ENCODE measurements at places on chromosomes 4 and X.

DNA sequence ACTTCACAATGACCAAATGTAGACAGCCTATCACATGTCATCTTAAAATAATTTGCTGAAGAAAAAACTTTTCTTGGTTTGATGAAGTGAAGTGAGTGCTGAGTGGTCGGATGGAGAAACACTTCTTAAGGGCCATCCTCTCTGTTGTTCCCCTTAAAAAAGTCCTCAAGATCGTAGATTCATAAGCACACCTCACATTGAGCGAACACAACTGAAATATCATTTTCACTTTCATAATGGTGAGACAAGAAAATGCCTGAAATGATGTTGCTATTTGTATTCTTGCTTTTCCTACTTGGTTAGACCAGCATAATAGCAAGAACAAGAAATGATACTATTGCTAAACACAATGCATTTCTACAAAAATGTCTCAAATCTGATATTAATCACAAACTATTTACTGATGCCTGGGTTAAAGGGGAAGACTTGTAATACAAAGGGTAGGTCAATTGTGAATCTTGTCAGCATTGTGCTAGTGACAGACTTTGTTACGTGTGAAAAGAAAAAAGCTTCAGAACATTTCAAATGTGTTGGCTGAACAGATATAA is 305.6 kb upstream of the NR3C2 start:
- DNase-seq, result no peak

DNA sequence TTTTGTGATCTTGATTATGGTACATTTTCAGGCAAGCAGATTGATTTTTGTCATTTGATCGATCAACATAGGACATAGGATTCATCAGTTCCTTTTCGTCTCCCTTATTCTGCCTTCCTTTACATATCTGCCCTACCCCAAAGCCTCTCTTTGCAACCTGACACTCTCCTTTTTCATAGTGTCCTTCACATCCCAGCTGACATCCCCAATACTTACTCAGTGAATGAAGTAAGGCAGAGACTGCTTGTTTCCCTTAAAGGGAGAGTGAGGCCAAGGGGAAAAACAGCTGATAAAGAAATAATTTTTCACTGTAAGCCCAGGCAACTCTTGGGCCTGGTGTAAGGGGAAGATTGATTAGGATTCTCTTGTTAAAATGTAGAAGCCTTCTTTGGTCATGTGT is 69.8 kb downstream of the GBA3 start:
- no peak for DNase-seq

DNA sequence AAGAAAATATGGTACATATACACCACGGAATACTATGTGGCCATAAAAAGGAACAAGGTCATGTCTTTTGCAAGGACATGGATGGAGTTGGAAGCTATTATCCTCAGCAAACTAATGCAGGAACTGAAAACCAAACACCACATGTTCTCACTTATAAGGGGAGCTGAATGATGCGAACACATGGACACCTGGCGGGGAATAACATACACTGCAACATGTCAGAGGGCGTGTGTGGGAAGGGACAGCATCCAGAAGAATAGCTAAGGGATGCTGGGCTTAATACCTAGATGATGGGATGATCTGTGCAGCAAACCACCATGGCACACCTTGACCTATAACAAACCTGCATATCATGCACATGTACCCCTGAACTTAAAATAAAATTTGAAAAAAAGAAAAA is 19.5 kb upstream of the CNKSR2 start:
- no peak for DNase-seq

DNA sequence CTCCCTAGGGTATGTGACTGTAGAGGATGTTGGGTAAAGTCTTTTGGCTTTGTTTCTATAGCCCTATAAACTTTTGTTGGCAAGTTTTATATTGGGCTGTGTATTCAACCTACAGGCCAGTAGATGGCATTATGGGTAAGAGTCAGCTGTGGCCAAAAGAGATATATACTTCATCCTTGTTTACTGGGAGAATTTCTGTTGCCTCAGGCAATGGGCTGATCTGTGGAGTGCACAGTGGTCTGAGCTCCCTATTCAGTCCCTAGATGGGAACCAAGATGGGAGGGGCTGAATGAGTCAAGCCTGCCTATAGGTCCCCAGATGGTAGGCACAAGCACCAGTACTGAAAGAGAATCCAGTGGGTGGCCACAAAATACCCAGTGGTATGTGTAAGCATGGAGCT is 580.6 kb downstream of the EPHA5 start:
- DNase-seq, result no peak

DNA sequence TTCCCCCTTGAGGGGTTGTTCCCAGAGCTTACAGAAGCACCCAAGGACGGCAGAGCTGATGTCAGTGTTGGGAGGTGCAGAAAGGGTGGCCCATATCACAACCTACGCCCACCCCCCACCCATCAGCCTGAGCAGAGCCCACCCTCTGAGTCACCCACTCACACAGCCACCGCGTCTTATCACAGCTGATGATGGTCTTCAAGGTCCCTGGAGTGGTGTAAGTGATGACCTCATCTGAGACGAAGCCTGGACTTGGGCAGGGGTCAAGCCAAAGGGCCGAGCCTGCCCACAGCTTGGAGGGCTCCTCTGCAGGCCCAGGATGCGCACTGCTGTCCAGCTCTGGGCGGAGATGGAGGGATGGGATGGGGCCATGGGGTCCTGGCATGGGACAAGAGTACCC is 3.0 kb upstream of the HTRA3 start:
- DNase-seq, result no peak

- DNase-seq, result no peak
Measured at GRCh38 chrX:1601768-1602085, 10.3 kb downstream of the AKAP17A start.

GRCh38 chr4:78149751-78150542 is 92.8 kb downstream of the FRAS1 start:
- DNase-seq, result no peak

DNA sequence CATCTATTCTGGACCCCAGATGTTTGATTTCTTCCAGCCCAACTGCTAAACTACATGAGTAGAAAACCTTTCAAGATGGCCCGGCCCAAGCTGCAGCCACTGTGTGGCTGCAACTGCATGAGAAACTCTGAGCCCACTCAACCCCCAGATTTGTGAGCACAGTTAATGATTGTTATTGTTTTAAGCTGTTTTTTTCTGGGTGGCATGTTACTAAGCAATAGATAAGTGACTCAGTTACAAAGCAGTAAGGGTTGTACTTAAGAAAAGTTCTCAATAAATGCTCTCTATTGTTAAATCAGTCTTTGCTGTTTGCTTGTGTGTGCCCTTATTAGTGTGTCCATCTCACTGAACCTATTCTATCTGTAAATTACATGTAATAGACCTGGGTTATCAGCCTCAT is 51.8 kb downstream of the GC start:
- no peak for DNase-seq

- DNase-seq, result no peak
Measured at GRCh38 chr4:92189146-92189545, 114.6 kb upstream of the GRID2 start.

Data from neuronal stem cell (in vitro differentiated cells).